ENCODE measurements at places on chromosomes 16 and 17. TPM values are rescaled to one million over a fixed set of nuclear protein-coding genes. Genes with fewer than 3 reads are reported as not detected.

DNA sequence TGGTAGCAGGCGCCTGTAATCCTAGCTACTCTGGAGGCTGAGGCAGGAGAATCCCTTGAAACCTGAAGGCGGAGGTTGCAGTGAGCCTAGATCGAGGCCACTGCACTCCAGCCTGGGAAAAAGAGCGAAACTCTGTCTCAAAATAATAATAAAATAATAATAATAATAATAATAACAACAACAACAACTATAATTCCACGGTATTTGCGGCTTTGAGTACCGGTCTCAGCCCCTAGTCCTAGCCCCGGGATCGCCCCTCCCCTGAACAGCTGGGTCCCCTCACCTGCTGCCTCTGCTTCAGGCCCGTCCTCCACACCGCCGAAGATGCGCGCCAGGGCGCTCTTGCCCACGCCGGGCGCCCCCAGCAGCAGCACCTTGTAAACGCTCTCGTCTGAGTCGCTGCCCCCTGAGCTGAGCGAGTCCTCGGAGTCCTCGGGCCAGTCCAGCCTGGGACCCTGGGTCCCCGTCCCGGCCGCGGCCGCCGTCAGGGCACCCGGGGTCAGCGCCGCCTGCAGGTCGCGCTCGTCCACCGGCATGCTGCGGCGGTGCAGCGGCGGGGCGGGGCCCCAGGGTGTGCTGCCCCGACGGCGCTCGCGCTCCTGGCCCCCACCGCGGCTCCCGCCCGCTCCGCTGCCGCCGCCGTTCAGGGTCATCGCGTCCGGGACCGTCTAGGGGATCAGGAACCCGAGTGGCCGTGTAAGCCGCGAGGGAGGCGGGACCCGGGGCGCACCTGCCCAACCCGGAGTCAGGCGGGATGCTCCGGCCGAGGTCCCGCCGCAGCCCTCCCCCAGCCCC is 611 bp downstream of the RRAD start:
- no peak for DNase-seq

DNA sequence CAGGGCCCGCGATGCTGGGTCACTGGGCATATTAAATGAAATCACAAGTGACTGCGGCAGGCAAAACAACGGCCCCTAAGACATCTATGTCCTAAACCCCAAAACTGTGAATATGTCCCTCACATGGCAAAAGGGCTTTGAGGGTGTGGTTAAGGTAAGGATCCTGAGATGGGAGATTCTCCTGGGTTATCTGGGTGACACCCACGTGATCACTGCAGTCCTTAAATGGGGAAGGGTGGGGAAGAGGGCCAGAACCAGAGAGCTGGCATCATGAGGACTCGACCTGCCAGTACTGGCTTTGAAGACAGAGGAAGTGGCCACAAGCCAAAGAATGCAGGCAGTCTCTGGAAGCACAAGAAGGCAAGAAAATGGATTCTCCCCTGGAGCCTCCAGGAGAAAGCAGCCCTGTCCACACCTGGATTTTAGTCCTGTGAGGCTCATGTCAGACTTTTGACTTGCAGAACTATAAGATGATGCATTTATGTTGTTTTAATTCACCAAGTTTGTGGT is 12.5 kb downstream of the COTL1 start:
- no peak for DNase-seq

DNA sequence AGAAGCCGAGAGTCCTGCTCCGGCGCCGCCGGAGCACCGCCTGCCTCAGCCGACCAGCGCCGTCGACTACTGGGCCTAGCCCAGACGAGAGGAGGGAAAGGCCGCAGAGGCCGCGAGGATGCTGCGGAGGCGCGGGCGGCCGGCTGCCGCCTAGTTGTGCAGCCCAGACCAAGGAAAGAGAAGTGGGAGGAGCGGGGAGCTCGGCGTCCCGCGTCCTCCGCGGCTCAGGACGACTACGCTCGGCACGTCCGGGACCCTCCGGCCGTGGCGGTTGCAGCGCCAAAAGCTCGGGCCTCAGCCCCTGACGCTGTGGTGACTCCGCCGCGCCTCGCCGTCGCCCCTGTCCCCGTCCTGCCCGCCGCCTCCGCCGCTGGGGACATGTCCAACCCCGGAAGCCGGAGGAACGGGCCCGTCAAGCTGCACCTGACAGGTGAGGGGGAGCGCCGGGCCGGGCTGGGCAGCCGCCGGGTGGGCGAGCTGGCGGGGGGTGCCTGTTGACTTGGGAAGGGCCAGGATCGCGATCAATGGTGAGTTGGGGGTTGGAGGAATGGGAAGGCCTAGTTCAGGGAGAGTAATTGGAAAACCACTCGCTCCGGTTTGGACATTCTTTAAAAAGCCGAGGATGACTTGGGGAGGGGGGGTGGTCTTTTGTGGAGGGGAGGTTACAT is 37.7 kb downstream of the RNF135 start:
- peak; percentile 81 for DNase-seq

- no peak for DNase-seq
Observed at GRCh38 chr17:44223541-44224071, 4.1 kb upstream of the UBTF start.

ZMYND15 gene
- total RNA-seq, result not detected
